NCI-H226 (cell line): ENCODE measurements at places on chromosomes 3 and 15.
A peak's percentile ranks its signal among the peaks of the same experiment; 100 is the strongest.

- peak; percentile 79 for DNase-seq
These were observed 34.5 kb downstream of the GPD1L start for GRCh38 chr3:32140943-32141342.

- DNase-seq = no peak
These were observed 47.8 kb downstream of the TNFAIP8L3 start for GRCh38 chr15:51046799-51047449.

DNA sequence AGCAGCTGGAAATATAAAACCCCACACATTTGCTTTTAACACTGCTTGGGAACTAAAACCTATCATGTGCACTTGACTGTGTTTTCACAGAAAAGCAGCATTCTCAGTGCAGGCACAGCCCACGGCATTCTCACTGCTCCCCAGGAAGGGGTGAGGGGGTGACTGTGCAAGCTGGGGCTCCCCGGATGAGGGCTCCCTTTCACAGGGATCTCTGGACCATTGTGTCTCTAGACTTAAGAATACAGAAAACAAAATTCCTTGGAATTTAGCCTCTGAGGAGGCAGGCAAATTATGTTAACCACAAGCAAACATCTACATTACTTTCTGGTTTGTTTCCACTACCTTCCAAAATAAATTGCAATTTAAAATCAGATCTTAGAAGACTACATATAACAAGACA, 100.3 kb downstream of the FSIP1 start:
- DNase-seq = no peak

- no peak for DNase-seq
These were observed 214.5 kb downstream of the NTRK3 start for GRCh38 chr15:88042047-88042446.

DNA sequence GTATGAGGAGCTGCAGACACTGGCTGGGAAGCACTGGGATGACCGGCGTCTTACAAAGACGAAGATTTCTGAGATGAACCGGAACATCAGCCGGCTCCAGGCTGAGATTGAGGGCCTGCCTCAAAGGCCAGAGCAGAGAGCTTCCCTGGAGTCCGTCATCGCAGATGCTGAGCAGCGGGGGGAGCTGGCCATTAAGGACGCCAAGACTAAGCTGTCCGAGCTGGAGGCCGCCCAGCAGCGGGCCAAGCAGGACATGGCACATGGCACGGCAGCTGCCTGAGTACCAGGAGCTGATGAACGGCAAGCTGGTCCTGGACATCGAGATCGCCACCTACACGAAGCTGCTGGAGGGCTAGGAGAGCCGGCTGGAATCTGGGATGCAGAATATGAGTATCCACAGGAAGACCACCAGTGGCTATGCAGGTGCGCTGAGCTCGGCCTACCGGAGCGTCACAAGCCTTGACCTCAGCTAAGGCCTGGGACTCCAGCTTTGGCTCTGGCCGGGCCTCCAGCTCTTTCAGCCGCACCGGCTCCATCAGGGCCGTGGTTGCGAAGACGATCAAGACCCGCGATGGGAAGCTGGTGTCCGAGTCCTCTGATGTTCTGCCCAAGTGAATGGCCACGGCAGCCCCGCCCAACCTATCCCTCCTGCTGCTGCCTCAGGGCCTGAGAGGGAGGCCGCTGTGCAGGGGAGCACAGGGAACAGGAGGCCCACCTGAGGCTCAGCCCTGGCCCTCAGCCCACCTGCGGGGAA, 9.2 kb upstream of the SHC4 start:
- DNase-seq = no peak

DNA sequence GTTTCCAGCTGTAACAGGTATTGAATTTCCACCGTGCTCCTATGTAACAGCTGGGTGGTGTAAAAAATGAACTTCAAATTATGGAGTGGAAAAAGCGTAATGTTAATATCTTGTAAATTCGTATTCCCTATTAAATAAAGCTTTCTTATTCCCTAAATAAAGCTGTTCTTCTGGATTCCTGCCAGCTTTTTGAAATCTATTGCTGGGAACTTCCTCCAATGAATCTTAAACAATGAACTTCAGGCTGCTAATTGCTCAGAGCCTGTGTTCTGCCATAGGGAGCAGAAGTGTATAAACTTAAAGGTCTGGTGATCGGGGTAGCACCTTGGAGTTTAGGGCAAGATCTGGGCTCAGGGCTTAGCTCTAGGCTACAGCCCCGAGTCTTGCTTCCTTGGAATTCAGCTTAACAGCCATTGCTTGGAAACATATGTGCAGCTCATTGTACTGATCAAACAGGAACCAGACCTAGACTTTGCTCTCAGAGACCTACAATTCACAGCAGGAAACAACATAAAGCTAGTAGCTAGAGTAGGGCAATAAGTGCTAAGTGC, 1.4 kb downstream of the ARL14 start:
- DNase-seq = no peak

DNA sequence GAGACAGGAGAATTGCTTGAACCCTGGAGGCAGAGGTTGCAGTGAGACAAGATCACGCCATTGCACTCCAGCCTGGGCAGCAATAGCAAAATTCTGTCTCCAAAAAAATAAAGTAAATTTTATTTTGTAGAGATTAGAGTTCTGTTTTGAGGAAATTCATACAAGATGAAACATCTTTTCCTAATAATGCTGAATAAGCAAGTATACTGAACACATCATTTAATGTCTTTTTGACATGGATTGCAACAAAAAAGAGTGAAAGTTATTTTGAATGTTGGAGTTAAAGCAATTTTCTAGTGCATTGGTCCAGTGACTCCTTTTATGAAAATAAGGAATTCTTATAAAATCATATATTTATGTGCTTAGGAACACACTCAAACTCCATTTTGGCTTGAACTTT, 20.5 kb downstream of the LCTL start:
- no peak for DNase-seq
